SW480 (cell line): ENCODE measurements at places on chromosomes 2 and 18.
A peak's percentile ranks its signal among the peaks of the same experiment; 100 is the strongest.

- DNase-seq = peak; percentile 0
Measured at GRCh38 chr2:141331127-141331526, 799.7 kb downstream of the LRP1B start.

GRCh38 chr2:46275995-46276394, 21.2 kb upstream of the EPAS1 start:
- no peak for DNase-seq

DNA sequence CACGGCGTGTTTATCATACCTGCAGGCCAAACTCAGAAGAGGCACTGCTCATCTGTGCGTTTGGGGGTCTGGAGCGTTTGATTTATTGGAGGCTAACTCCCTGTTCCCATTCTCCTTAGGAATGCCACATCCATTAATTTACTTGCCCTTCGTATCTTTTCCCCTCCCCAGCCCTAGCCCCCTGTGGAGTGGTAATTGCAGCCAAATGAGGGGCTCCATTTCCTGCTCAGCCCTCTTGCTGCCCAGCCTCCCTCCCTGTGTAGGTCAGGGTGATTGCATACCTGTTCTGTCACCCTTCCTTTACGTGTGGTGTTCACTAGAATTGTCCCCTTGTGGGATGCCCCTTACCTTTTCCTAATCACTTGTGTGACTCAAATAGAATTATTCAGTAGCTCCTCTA, 120.4 kb downstream of the MAP3K20 start:
- DNase-seq = no peak

DNA sequence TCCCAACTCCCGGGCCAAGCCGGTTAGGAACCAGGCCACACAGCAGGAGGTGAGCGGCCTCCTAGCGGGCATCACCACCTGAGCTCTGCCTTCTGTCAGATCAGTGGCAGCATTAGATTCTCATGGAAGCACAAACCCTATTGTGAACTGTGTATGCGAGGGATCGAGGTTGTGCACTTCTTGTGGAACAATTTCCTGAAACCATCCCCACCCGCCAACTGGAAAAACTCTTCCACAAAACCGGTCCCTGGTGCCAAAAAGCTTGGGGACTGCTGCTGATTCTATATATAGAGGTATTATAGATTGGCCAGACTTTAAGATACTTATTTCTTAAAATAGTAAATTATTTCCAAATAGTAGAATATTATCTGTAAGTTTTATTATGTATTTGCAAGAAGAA, 89.4 kb downstream of the PMS1 start:
- no peak for DNase-seq

DNA sequence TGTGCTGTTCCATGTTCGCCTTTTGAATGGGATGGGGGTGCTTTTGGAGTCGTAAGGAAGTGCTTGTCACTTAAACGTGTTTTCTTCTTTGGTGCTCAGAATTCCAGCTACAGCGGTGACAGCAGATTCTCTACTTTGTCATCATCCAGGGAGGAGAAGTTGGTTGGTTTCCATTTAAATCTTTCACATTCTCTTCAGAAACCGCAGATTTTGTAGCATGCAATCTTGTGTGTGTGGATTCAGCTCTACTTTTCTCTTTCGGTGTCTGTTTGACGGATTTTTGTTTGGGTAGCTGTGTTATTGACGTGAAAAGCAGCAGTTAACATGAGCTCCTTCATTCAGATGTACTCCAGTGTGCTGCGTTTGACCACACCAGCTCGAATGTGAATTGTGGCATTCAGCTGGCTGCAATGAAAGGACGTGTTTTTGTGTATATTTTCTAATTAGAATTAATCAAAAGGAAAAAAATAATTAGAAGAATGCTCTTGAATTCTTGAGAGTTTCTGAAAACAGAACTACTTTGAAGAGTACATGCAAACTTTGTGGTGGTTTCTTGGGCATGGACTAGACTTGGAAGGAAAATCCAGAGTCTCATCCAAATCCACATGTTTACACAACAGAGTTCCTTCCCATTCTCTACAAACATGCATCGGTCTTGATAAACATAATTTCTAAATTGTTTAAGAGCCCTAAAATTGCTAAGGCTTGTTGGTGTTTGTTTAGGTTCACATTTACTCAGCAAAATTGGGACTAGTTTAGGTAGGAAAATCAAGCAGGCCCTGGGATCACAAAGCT, 68.7 kb upstream of the RBM44 start:
- no peak for DNase-seq

- DNase-seq = no peak
Measured at GRCh38 chr2:3340144-3340543, 37.5 kb downstream of the EIPR1 start.

DNA sequence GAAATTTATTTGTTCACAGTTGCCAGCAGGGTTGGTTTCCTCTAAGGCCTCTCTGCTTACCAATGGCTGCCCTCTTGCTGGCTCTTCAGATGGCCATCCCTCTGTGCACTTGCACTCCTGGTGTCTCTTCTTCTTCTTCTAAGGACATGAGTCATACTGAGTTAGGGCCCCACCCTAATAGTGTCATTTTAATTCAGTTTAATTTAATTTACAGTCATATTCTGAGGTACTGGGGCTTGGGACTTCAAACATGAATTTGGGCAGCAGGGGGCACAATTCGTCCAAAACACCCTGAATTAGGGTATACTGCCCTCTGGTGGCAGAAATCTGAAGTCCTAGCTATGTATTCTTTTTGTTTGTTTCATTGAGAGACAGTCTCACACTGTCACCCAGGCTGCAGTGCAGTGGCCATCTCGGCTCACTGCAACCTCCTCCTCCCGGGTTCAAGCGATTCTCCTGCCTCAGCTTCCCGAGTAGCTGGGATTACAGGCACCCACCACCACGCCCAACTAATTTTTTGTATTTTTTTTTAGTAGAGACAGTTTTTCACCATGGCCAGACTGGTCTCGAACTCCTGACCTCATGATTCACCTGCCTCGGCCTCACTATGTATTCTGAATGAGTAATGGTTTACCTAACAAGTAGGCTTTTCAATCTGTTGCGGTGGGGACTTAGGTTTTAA, 19.8 kb downstream of the SLC4A1AP start:
- DNase-seq = peak; percentile 87

DNA sequence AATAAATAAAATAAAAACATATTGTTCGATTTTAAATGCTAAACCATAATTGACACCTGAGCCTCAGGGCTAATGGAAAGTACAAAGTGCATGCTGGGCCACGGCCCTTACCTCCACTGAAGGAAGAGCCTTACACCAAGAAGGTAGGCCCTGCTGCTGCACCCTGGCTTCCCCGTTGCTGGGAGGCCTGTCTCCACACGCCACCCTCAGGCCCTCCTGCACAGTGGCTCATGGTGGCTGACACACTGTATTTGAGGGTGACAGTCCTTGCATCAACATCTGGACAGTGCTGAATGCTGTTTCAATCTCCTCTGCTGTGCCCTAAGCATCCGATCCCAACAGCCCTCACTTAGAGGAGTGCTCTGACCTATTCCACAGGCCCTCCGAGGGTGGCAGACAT, 39.3 kb upstream of the EDAR start:
- DNase-seq = no peak

GRCh38 chr18:29060349-29060748, 883.4 kb upstream of the CDH2 start:
- DNase-seq = no peak

DNA sequence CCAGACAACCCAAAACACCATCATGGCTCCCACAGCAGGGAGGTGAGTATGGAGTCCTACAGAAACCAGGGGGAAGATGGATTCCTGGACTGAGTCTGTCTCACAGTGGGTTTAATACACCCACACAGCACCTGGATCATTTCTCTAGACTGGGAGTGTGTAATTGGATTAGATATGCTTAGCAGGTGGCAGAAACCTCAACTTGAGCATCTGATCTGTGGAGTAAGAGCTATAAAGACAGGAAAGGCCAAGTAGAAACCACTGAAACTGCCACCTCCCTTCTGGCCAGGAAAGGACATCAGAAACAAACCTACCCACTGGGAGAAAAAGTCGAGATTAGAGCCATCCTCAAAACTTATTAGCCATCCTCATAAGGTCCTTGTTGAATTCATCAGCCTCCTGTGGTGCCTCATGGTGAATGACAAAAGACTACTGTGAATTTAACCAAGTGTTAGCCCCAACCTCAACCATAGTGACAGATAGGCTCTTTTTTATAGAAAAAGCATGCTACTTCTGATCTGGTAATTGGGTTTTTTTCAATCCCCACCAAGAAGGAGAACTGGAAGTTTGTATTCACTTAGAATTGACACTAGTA, 28.1 kb upstream of the CHST9 start:
- DNase-seq = no peak

GRCh38 chr18:54946149-54946581, 13.1 kb downstream of the CCDC68 start:
- DNase-seq = peak; percentile 38

DNA sequence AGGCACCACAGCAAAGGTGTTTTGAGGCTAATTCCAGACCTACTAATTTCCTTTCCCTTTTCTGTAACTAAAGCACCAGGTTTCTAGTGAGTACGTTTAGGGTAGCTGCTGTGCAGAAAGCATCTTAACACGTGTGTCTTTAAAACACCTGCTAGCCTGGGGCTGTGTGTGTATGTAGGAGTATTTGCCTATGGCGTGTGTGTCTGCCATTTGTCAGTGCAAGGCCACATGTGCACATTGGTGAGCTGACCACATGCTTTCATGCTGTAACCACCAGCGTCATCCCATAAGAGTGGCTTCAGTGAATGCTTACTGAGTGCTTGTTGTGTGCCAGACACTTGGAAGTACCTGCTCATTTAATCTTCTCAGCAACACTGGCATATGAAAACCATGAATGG, 241.6 kb downstream of the SEPTIN10 start:
- DNase-seq = no peak

- DNase-seq = peak; percentile 21
Measured at GRCh38 chr2:112216167-112216566, 38.7 kb downstream of the ZC3H8 start.

DNA sequence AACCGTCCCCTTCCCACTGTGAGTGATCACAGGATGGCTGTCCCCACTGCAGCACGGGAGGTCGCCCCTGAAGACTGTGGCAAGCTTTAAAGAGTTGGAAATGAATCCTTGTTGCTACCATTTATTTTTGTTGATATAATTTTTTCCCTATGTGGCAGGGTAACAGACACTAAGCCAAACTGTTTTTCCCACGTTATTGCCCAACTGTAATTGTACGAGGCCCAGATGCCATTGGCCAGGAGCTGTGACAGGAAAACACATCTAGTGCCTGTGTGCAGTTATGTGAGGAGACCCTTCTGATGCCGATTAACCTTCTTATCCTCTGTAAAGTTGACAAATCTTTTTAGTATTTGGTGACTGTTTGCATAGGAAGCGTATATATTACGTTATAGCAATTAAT, 44.2 kb downstream of the MRPS9 start:
- DNase-seq = no peak

- no peak for DNase-seq
Measured at GRCh38 chr2:202149155-202149762, 76.2 kb downstream of the KIAA2012 start.

DNA sequence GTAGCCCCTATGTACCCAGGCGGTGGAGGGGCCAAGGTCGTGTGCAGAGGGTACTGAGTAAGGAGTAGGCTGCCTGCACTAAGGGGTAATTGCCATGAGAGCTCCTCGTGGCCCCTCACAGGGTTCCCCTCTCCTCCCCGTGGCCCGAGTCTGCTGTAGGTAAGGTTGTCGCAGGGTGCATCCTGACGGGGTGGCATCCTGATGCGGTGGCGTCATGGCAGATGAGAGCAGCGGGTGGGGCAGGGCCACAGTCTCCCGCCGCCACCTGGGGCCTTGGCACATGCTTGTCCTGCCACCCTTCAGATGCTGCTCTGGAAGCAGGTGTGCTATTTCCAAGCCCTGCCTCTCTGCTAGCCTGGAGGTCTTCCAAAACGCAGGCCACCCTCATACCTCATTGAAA, 89.7 kb downstream of the EIPR1 start:
- DNase-seq = no peak

GRCh38 chr2:68662466-68662865, 19.1 kb downstream of the PROKR1 start:
- DNase-seq = no peak

DNA sequence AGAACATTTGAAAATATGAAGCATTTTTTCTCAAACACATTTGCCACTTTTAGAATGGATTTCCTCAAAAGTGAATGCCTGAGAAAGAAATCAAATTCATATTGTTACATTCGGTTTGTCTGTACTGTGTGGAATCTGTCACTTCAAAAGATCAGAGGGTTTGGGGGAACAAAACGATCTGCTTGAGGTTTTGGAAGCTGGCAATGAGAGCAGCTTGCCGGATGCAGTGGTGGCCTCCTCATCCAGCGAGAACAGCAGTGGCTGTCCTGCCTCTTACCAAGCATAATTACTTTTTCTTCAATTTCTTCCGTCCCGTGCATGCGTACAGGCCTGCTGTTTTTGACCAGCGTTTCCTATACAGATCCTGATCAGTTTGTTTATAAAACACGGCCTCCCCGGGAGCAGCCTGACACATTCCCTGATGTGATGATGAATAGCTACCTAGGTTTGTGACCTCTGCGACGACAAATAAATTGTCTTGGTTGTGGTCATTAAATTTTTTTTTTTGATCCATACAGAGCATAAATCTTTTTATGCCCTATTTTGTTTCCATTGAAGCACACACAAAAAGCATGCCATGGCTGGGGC, 45.2 kb downstream of the ITGA6 start:
- no peak for DNase-seq

DNA sequence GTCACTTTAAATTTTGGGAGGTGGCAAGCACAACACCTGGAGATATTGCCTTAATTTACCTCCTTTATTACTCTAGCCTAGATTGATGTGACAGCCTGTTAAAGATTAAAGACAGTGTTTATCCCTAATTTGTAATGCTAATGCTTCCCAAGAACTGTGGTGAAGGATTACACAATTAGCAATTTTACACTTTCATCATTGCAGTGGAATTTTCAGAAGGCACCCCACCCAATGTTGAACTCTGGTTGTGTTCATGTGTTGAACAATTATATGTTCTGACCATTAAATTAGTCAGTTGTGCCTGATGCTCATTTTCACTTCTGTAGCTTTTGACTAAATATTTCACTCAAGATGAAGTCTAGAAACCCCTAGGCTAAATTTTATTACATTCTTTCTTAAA, 317.1 kb upstream of the CWC22 start:
- DNase-seq = no peak

GRCh38 chr2:217820091-217820819, 182.5 kb downstream of the TNS1 start:
- no peak for DNase-seq

GRCh38 chr2:46984642-46985476, 69.3 kb upstream of the MCFD2 start:
- DNase-seq = peak; percentile 41

GRCh38 chr2:199988151-199988550, 32.8 kb downstream of the MAIP1 start:
- DNase-seq = no peak

DNA sequence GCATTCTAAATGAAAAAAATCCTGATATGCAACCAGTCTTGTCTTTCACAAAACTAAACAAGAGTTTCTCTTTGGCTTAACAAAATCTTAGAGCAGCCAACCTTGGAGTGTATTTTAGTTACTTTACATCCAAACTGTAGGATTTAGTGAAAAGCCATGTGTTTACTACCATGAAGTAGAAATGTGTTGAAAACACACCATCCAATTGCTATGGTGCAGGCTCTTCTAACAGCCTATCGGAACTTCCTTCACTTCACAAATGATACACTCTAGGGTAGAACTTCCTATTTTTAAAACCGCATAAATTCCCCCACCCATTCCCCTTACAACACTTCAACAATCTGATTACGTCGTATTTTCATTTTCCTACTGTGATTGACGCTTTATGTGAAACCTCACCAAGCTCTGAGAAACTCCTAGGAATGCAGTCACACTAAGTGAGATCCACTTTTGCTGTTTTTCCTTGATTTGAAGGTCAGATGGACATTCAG, 74.4 kb upstream of the MAP4K4 start:
- DNase-seq = no peak

- no peak for DNase-seq
Measured at GRCh38 chr2:28543316-28544035, 47.6 kb downstream of the PLB1 start.
